ENCODE measurements at places on chromosomes 11 and 22.

DNA sequence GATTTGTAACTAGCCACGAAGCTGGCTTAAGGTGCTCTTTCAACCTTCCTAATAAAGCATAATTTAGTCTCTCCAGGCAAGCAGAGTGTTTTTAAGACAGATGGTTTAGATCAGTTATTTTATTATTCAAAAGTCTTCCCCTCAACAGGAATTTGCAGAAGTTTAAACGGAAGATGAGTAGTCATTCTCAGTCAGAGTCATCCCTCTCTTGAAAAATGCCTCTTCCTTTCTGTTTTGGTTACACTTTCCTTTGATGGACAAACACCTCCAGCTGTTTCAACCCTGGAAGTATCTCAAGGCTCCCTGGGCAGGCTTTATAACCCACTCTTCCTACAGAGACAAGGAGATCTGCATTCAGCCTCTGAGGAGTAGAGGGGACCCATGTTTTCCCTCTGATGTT is 60.3 kb upstream of the POU2AF2 start:
- peak; percentile 54 for DNase-seq

GRCh38 chr22:37957232-37957631 is 3.7 kb downstream of the POLR2F start:
- no peak for DNase-seq

DNA sequence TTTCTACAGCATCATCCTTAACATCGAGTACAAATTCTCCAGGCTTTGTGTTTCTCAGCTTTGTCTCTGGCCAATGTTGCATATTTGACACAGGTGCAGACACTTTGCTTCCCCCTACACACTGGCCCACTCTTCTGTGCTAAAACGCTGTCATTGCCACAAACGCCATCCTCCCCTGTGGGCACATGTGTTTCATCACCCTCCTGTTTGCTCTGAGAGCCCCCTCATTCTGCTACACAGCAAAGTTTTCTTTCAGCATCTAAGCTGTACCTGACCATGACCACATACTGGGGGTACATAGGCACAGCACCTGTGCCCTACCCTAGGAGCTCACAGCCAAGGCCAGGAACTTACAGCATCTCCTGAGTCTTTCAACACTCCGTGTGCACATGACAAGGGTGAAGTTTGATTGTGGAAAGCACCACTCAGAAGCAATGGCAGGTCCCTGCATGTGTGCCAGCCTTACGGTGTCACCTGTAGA is 7.9 kb upstream of the IGLL5 start:
- no peak for DNase-seq

DNA sequence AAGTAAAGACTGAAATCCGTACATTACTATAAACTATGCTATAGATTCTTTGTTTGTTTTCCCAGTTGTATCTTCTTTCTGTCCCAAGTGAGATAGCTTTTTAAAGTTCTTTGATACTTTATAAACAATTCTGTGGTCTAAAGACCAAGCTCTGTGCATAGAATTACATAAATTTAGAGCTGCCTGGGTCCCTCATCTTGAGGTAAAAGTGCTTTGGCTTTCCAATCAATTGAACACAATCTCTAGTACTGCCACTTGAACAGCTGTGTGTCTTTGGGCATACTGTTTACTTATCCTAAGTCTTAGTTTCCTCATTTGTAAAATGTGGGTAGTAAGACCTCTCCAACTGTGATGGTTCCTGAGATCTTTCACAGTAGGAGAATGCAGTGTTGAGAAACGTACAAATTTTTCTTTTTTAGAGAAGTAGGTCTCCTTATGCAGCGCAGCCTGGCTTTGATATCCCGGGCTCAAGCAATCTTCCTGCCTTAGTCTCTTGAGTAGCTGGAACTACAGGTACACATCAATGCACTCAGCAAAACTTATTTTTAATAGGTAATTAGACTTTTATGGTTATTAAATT is 2.5 kb upstream of the EED start:
- DNase-seq, result no peak

DNA sequence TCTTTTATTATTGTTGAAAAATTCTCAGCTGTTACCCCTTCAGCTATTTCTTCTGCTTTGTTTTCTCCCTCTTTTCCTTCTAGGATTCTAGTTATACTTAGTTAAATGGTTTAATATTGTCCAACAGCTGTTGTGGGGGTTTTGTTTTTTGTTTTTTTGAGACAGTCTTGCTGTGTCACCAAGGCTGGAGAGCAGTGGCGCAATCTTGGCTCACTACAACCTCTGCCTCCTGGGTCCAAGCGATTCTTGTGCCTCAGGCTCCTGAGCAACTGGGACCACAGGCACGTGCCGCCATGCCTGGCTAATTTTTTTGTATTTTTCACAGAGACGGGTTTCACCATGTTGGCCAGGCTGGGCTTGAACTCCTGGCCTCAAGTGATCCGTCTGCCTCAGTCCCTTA is 12.7 kb downstream of the SDHAF2 start:
- DNase-seq, result no peak

GRCh38 chr11:69355346-69355940 is 61.5 kb downstream of the MYEOV start:
- no peak for DNase-seq

DNA sequence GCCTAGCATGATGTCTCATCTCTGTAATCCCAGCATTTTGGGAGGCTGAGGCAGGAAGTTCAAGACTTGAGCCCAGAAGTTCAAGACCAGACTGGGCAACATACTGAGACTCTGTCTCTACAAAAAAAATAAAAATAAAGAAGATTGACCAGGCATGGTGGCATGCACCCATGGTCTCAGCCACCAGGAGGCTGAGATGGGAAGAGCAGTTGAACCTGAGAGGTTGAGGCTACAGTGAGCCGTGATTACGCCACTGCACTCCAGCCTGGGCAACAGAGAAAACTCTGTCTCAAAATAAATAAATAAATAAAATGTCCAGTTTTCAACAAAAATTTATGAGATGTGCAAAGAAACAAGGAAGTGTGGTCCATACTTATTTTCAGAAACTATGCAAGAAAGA is 28.3 kb downstream of the EFCAB6 start:
- DNase-seq, result no peak

GRCh38 chr11:2277933-2278523 is 7.6 kb upstream of the ASCL2 start:
- no peak for DNase-seq

- DNase-seq, result peak; percentile 45
Observed at GRCh38 chr11:64252003-64252872, 908 bp downstream of the PLCB3 start.

- DNase-seq, result peak; percentile 46
Observed at GRCh38 chr22:33919391-33920196, 682 bp downstream of the LARGE1 start.
